CD4-positive, alpha-beta memory T cell (primary cell): ENCODE measurements at places on chromosomes 6 and 20.

DNA sequence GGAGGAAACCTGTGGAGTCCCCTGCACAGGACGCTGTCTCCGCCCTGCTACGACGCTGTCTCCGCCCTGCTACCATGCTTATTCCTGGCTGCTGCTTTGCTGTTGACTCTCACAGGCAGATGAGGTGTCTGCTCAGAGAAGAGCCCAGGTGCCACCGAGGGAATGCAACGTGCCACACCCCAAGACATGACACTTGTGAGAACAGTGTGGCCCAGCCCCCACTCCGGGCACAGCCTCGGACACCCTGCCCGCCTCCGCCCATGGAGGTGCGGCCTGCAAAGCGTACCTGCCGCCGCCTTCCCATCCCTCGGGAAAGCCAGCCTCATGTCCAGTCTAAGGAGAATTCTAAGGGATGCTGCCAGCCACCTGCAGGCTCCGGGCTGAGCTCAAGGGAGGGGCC, 15.6 kb upstream of the MRGBP start:
- no peak for DNase-seq

DNA sequence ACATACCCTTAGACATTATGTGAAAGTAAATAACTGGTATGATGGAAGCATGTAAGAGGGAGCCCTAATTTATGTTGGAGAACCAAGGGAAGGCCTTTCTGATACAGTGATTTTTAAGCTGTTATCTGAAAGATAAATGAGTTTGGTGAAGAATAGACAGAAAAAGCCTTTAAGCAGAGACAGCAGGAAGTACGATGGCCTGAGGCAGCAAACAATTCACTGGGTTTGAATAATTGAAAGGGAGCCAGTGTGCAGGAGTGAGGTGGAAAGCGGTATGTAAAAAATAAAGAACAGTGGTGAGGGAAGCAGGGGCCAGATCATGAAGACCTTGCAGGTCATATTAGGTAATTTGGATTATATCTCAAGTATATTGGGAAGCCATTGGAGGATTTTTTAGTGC, 4.1 kb upstream of the RAB23 start:
- no peak for DNase-seq

GRCh38 chr6:36615018-36615761, 21.0 kb downstream of the SRSF3 start:
- DNase-seq: peak; percentile 65

GRCh38 chr20:51206032-51206662, 183.2 kb upstream of the KCNG1 start:
- no peak for DNase-seq

DNA sequence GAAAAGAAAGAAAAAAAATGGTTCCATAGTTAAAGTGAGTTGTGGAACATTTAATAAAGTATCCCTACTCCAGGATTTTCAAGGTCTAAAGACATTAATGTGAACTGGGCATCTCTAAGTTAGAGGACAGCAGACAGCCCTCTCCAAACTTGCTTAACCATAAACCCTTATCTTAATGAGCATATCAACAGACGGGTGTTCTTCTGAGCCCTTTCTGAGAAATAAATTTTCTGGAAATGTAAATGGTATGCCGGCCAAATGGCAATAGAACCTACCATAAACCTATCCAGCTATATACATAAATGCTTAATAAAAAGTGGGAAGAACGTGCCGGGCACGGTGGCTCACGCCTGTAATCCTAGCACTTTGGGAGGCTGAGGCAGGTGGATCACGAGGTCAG, 12.5 kb downstream of the SLC18B1 start:
- no peak for DNase-seq
